ENCODE measurements at places on chromosomes 7 and 10. TPM values are rescaled to one million over a fixed set of nuclear protein-coding genes. Genes with fewer than 3 reads are reported as not detected.

Gene PNLIPRP1
- total RNA-seq = not detected

Gene BCAP29
- total RNA-seq = 54.1 TPM

Gene NRP1
- total RNA-seq = 364 TPM

Gene COPG2
- total RNA-seq = 14.7 TPM

Gene POM121C
- 18.8 TPM for total RNA-seq

Gene LRRC61
- 1.6 TPM for total RNA-seq

Gene OGDHL
- total RNA-seq = 0.25 TPM

Gene CAMK2G
- 15.3 TPM for total RNA-seq

Gene CNTNAP2
- 0.31 TPM for total RNA-seq

Gene COL28A1
- total RNA-seq = 0.44 TPM

Gene SYT15B
- not detected for total RNA-seq

Gene MKI67
- total RNA-seq = 4.4 TPM

Gene LRRC18
- not detected for total RNA-seq

Gene PTPRN2
- total RNA-seq = 3.9 TPM

Gene PAX4
- not detected for total RNA-seq
